ENCODE measurements at places on chromosomes 3 and 15.

DNA sequence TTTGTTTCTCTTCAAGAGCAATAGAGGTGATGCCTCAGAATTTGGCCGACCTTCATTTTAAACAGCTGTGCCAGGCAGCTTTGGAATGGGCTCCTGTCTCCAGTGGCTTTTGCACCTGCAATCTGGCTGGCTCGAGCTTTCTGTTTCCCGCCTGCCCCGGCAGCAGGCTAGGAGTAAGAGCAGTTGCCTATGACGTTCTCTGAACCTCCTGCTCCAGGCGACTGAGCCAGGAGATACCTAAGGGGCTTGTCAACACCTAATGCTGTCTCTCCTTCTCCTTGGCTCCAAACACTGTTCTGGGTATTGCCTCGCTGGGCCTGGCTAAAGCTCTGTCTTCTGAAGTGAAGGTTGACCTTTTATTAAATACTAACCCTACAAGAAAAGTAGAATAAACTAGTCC lies 229.9 kb downstream of the LRRN1 start:
- DNase-seq, result no peak

GRCh38 chr3:73381551-73381950 lies 243.2 kb downstream of the PDZRN3 start:
- DNase-seq, result no peak

DNA sequence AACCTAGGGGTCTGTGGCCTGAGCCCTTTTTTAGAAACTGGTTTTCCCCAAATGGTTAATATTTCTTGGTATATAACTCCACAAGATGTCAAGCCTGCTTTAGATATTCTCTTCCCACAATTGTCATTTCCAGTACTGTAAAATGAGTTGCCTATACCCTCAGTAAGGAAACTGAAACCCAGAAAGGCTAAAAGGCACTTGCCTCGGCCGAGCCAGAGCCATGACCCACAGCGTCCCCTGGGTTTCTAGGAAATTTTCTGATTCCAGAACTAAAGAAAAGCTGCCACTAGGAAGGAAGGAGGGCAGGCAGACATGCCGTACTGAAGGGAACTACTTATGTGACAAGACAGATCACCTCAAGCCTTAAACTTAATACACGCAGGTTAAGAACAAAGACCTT lies 59.1 kb downstream of the ATP8B4 start:
- peak; percentile 60 for DNase-seq

GRCh38 chr3:101828691-101829436 lies 20.4 kb upstream of the NFKBIZ start:
- peak; percentile 82 for DNase-seq

DNA sequence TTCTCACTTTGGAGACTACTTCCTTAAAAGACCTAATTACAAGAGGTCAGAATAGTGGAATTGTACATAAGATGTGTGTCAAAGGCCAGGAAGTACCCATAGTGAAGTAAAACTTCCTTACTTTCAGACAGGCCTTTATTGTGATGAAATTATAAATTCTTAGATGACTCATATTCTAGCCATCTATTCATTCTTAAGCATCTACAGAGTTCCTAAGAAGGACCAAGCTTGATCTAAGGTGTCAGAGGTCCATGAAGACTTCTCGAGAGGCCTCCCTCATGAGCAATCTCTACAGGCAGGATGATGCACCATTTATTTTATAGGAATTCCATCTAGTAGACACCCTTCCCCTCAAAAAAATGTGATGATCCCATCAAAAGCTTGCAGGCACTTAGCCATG lies 493.3 kb downstream of the MAGI1 start:
- peak; percentile 51 for DNase-seq

DNA sequence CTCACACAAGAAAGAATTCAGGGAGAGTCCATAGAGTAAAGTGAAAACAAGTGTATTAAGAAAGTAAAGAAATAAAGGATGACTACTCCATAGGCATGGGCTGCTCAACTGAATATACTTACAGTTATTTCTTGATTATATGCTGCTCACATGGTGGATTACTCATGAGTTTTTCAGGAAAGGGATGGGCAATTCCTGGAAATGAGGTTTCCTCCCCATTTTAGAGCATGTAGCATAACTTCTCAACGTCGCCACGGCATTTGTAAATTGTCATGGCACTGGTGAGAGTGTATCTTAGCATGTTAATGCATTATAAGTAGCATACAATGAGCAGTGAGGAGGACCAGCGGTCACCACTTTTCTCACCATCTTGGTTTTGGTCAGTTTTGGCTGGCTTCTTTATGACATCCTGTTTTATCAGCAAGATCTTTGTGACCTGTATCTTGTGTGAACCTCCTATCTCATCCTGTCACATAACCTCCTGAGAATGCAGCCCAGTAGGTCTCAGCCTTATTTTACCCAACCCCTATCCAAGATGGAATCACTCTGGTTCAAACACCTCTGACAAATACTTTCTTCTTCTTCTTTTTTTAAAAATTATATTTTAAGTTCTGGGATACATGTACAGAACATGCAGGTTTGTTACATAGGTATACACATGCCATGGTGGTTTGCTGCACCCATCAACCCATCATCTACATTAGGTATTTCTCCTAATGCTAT lies 849.7 kb downstream of the TBL1XR1 start:
- no peak for DNase-seq

DNA sequence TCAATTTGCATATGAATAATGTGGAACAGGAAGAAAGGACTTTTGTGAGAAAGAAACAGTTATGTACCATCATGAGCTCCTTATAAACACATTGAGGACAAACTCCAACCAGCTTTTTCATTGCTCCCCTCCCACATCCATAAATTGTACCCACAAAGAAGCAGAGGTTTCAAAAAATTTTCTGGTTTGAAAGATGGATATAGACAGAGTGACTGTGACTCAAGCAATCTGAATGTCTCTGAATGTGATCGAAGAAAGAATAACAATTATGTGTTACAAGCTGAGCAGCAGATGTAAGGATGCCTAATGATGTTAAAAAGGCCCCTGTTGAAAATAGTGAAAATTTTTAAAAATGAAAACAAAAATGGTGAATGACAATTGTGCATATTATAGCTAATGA lies 127.4 kb downstream of the TFG start:
- no peak for DNase-seq

DNA sequence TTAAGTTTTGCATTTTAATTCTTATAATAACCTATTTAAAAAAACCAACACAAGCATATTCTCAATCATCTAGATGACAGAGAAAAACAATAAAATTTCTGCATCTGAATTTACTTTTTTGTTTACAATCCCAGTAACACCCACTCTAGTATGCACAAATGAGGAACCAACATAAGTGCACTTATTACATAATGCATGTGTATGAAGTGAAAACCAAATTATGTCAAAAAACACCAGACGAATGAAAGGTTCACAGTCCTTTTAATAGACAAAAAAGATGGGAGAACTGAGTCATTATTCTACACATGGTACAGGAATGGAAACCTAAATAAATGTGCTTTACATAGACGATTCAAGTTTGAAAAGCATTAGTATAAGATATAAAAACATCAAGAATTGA lies 91.7 kb downstream of the NR1I2 start:
- DNase-seq, result no peak

GRCh38 chr3:45986303-45986982 lies 9.2 kb downstream of the FYCO1 start:
- peak; percentile 85 for DNase-seq

DNA sequence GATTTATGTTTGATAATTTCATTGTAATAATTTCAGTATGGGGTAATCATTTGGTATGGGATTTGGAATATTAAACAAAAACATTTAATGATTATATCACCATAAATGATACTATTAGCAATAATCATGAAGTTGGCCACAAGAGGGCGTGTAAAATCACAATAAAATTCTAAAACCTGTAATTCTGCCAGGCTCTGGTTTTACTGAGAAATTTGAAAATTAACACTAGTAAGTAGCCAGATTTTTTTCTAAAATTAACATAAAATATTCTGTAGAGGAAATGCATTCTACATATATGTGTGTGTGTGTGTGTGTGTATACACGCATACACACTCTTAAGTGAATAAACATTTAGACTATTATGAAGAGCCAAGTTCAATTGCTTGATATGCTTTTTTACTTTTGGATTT lies 40.5 kb downstream of the FEZF2 start:
- DNase-seq, result peak; percentile 65

All from GM23248 (cell line).